ELR (cell line): ENCODE measurements at places on chromosomes 16 and 17.
A peak's percentile ranks its signal among the peaks of the same experiment; 100 is the strongest.

GRCh38 chr17:60583008-60583407 is 17.0 kb upstream of the PPM1D start:
- no peak for DNase-seq

DNA sequence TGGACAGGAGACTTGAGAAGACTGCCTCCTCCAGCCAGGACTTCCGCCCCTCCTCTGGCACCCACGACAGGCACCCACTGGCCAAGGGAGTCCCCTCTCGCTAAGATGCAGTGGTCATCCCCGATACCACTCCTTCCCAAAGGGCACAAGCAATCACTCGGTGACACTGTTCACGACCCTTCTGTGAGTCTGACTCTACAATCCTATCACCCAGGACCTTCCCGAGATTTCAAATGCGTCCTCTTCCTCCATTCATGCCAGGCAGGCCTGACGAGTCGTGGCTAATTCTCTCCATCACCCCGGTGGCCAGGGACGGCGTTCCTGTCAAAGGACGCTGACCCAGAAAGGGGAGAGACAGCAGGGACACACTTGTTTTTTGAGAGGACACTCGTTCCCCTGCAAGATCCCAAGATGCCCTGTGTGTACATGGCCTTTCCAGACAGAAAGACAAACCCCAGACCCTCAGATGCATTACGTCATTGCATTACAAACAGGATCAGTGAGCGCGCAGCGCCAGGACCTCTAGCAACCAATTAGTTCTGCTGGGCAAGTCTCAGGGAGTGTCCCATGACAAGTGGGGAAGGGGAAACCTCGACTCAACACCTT is 12.2 kb downstream of the FBXO31 start:
- no peak for DNase-seq

DNA sequence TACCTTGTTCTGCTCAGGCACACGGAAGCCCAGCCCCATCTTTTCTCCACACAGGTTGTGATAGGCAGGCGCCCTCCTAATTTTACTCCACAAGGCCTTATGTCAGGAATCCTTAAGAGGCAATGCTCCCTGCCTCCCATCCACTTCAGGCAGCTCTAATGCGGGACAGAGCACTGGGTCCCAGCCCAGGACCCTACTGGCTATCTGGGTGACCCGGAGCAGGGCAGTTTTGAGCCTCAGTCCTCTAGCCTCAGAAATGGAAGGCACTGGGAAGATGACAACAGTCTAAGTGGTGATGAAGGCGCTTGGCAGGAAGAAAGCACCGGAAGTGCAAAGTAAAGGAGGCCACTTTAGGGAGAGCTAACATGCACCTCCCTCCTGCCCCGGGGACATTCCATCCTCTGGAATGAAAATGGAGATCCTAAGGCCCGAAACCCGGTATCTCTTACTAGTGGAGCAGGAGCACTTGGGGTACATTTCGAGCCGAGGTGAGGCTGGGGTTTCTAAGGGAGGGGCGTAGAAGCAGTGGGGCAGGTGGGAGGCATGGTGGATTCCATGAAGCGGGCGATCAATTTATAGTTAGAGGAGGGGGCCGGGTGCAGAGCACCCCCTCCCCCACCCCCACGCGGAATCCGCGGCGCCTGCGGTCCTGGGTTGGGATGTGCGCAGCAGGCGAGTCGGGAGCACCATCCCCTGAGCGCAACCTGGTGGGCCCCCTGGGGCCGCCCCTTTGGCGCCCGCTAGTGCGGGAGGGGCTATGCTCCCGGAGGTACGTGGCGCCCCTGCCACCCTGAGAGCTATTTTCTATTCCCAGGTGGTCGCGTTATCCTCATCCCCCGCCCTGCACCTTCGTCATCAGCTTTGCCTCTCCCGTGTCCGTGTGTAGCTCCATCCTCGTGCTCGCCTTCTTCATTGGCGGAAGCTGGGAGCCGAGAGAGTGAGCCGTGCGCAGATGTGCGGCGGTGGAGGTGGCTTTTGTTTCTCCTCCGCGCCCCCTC is 4.9 kb downstream of the MT1F start:
- DNase-seq: no peak

GRCh38 chr17:80217703-80218362 is 2.3 kb downstream of the SGSH start:
- DNase-seq: no peak

DNA sequence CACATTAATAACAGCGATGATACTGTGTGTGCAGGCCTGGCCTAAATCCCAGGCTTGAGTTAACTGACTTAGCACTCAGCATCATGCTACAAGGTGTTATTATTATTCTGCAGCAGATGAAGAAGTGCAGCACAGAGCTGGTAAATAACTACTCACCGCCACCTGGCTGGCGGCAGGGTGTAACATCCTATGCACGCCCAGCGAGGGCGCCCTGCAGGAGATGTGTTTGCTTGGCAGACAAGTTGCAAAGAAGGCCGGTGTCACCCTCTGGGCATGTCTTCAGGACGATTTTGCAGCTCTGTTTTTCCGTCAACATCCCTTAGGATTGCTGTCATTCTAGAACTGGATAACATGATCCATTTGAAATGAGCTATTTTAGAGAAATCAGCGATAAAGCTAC is 30.1 kb downstream of the DNAH9 start:
- DNase-seq: no peak

GRCh38 chr17:30716461-30717290 is 107.8 kb downstream of the CRLF3 start:
- peak; percentile 49 for DNase-seq

- DNase-seq: no peak
These were observed 476.4 kb downstream of the HS3ST3B1 start for GRCh38 chr17:14777291-14777690.

- DNase-seq: no peak
These were observed 8.7 kb upstream of the ARHGAP23 start for GRCh38 chr17:38419508-38419981.

- no peak for DNase-seq
These were observed 69.0 kb upstream of the AMZ2 start for GRCh38 chr17:68178831-68179230.

DNA sequence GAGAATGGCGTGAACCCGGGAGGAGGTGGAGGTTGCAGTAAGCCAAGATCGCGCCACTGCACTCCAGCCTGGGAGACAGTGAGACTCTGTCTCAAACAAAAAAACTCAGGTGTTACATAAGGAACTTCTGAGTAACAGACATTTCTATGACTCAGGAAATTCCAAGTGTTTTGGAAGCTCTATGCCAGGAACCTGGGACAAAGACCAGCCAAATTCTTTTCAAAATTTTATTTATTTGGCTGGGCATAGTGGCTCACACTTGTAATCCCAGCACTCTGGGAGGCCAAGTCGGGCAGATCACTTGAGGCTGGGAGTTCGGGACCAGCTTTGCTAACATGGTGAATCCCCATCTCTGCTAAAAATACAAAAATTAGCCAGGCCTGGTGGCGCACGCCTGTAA is 5.2 kb upstream of the SH2B1 start:
- DNase-seq: no peak

GRCh38 chr17:82781894-82782274 is 30.0 kb downstream of the TBCD start:
- DNase-seq: peak; percentile 76

GRCh38 chr17:77206158-77206956 is 65.6 kb downstream of the SEC14L1 start:
- DNase-seq: peak; percentile 62

GRCh38 chr17:66018786-66019185 is 173.1 kb downstream of the CEP112 start:
- no peak for DNase-seq

- DNase-seq: no peak
These were observed 77.1 kb upstream of the RCVRN start for GRCh38 chr17:9982159-9982558.

GRCh38 chr17:63697341-63698286 is 2.3 kb downstream of the LIMD2 start:
- peak; percentile 48 for DNase-seq

DNA sequence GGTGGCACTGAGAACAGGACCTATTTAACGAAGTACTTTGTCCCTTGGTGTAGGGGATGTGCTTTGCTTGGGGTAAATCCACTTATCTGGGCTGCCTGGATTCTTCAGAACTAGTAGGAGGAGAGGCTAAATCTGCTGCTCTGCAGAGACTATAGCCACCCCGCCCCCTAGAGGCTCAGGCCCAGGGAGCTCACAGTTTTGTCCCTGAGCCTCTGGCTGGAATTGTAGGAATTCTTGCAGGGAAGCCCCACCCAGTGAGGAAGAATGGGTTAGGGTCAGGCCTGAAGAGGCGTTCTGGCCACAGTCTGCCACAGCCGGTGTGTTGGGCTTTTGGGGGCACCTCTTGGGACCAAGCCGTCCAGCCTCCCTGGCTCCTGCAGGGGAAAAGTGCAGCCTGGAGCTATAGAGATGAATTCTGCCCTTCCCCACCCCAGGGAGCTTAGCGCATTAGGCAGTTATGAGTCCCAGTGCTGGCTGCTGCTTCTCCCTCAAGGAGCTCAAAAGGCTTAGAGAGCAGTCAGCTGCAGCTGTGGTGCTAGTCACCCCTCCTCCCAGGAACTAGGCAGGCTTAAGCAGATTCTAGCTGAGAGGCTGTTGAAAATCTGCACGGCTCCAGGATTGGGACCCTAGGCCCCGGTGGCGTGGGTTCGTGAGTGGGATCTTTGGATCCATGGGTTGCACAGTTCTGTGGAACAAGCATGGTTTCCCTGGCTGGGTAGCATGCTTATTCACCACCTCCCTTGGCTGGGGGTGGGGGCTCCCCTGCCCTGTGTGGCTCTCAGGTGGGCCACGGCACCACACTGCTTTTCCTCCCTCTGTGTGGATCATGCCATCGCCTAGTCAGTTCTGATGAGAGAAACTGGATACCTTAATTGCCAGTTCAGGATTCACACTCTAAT is 237.4 kb upstream of the TOM1L1 start:
- no peak for DNase-seq

GRCh38 chr16:85437166-85438052 is 175.7 kb upstream of the GSE1 start:
- no peak for DNase-seq

DNA sequence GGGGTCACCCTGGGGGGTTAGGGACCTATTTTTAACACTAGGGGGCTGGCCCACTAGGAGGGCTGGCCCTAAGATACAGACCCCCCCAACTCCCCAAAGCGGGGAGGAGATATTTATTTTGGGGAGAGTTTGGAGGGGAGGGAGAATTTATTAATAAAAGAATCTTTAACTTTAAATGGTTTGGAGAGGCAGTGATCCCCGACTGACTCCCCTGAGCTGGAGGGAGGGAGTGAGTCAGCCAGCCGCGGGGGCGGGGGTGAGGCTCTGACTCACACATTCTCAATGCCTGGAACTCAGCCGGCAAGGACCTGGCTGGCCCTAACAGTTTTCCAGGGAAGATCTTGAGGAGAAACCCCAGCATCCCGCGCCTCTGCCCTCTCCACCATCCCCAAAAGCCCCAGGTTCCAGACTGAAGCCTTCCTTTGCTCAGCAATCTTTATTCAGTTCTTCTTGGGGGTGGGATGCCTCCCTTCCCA is 1.5 kb downstream of the HCFC1R1 start:
- peak; percentile 96 for DNase-seq

GRCh38 chr17:15957206-15957605 is 12.3 kb downstream of the ADORA2B start:
- peak; percentile 59 for DNase-seq

DNA sequence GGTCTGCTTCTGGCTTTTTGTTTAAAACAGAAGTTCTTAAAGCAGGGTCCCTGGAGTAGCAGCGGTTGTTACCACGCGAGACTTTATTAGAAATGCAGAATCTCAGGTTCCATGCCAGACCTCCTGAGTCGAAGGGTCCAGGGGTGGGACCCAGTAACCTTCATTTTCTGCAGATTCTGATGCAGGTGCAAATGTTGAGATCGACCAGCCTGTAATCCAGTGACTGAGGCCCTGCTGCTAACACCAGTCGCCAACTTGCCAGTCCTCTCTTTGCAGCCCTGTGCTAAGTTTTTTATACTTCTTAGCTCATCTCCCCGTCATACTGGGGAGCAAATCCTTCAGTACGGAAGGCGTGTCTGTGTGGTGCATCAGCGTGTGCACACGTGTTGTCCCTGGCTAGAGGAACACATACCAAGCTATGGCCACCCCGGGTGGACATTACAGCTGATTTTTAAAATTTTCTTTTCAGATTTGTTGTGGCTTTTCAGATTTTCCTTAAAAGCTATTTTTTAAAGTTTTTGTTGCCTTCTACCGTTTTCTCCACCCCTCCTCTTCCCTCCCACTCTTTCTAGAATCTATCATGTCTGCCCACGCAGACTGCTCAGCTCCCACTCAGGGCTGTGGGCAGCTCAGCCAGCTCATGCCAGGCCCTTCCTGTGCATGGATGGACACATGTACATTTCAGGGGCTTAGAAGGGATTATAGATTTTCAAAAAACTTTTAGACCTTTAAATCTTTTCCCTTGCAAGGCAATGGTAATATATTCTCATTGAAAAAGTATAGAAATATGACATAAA is 57.7 kb downstream of the MEAK7 start:
- no peak for DNase-seq

DNA sequence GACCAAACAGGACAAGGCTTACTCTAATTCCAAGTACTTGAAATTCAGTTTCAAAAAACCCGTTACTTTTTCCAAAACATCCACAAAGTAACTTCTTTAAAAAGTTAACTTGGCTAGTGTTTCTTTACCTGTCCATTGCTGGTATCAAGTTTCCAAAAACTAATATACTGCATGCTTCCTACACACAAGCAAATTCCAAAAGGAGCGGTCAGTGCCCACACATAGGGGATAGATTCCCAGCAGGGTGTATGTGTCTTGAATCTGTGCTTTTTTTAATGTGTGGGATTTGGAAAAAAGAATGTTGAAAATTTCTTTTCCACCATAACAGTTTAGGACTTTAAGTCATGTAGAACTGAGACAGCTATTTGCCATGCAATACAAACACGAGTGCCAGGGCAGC is 367.8 kb upstream of the SOX9 start:
- DNase-seq: peak; percentile 9

GRCh38 chr17:62925267-62925836 is 40.7 kb upstream of the TANC2 start:
- DNase-seq: peak; percentile 33

DNA sequence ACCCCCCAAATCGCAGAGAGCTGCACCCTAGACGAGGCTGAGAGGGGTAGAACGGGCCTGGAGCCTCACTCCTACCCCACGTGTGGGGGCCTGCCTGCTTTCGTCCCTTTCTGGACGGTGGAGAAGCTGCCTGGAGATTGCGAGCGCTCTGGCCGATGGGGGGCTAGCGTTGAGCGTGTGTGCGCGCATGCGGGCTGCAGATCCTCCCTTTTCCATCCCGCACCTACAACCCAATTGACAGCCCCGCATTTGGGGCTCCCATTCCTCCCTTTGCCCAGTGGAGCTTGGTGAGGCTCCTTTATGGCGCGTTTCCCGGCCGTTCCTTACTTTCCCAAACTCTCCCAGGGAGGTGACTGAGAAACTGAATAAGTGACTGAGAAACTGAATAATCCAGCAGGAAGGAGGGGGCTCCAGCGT is 907 bp upstream of the ESRP2 start:
- no peak for DNase-seq

DNA sequence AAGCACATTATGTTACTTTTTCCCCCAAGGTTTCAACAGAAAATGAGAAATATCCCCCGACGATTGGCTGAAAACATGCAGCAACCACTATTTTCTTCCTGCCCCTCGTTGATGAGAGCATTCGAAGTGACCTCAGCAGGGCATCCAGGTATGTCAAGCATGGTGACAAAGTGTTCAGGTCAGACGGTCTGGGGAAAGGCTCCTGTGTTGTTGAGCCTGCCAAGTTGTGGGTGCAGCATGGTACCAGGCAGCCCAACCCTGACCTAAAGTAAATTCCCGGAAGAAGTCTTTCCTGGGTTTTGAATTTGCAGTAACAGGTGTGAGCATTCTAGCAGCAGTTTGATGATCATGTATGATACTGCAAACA is 51.7 kb upstream of the SEC14L1 start:
- DNase-seq: peak; percentile 34
